ENCODE measurements at places on chromosomes 7 and 10. TPM values are rescaled to one million over a fixed set of nuclear protein-coding genes. Genes with fewer than 3 reads are reported as not detected.

GRCh38 chr10:21681156-21681555, 147.1 kb downstream of the MLLT10 start:
- no peak for DNase-seq

The ADCY1 gene
- polyA plus RNA-seq: 2.8 TPM

The CALHM2 gene
- 19.4 TPM for polyA plus RNA-seq

- no peak for DNase-seq
Observed at GRCh38 chr7:92588561-92588960, 1.6 kb downstream of the FAM133B start.

- no peak for DNase-seq
Observed at GRCh38 chr10:62904281-62904875, 88.2 kb upstream of the EGR2 start.

GRCh38 chr10:29227201-29227600, 61.7 kb upstream of the LYZL1 start:
- no peak for DNase-seq

- DNase-seq: peak; percentile 91
Observed at GRCh38 chr10:120942806-120943413, 91.7 kb downstream of the WDR11 start.

DNA sequence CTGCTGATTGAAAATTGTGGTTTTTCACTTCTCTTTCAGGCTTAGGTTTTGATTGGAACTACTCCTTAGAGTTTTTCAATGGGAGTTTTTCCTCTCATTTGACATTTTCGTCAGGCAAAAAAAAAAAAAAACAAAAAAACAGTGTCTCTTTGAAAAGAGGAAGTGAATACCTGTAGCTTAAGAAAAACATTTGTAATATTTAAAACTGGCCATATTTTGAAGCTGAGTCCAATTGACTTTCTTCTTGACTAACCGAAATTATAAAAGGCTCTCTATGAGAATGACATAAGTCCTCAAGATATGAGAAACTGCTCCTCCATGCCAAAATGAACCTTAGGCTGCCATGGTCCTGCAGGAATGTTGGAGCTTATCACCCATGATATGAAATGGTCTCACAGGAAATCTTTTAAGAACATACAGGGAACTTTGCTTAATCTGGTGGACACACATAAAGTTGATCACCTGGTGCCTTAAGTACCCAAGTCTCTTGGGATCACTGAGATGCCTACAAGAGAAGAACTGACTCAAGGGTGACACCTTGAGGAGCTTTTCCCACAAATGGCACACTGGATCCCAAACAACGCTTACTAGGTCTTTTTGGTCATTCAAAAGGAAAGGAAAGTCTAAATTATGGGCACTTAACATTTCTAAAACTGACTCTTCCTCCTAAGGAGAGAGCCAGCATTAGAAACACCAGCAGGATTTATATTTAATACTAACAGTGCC, 263.4 kb downstream of the CDC14C start:
- DNase-seq: no peak

GRCh38 chr7:155487509-155488482, 29.9 kb downstream of the EN2 start:
- DNase-seq: no peak

Measured in left lung (tissue), 14 donors.